ENCODE measurements at places on chromosomes 2 and 18.

DNA sequence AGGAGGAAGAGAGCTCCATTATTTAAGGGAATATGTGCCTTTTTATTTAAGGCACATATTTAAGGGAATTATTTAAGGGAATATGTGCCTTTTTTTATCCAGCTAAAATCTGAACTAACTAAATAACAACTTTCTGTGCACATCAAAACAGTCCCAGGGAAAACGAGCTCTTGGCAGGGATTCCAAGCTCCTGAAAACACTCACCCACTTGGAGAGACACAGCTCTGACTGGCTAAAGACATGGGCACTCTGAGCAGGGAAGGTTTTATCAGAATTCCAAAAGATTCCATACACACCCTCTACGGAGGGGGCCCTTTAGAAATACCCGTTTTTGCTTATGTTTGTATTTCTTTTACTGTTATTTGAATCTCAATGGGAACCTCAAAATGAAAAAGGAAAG lies 181.0 kb downstream of the ZNF516 start:
- no peak for DNase-seq

GRCh38 chr2:231684314-231685223 lies 23.8 kb upstream of the PTMA start:
- no peak for DNase-seq

DNA sequence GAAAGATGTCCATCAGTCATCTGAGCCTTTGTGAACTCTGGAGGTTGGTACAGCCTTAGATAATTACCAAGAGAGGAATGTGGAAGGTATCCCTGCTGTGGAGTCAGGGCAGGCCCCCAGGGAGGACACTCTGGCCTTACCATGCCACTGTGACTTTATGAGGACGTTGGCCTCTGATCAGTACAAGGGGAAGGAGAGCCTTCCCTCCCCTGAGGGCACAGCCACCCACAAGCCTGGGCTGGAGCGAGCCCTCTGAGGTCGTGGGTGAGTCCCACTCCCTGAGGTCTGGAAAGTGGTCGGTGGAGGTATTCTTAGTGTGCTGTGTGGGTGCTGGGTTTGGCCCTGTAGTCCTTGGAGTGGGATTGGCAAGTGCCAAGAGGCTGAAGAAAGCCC lies 91.6 kb downstream of the STPG4 start:
- DNase-seq = no peak

DNA sequence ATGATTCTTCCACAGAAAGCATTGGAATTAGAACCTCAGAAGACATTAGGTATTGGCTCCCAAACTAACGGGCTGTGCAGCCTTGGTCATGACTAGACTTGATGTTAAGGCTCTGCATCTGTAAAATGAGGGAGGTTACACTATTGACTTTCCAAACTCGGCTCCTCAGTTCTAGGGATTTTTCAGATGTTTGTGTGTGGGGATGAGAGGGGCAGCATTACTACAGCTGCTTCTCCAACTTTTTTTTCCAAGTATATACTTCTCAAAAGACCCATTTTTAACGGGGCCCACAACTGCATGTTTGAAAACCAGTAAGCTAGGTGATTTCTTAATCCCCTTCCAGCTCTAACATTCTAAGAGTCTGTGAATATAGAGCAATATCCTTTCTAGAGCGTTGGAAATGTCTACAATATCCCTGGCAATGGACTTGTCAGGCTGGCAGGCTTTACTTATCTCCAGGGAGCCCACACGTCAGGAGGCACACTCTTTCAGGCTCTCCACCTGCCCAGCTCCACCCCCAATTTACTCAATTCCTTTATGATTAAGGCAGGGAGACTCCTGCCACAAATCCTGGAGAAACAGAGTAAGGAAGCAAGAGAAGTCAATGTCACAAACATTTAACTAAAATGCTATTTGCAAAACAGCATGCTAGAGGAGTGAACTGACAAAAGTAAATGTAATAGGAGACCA lies 844 bp upstream of the MPV17 start:
- DNase-seq = no peak

DNA sequence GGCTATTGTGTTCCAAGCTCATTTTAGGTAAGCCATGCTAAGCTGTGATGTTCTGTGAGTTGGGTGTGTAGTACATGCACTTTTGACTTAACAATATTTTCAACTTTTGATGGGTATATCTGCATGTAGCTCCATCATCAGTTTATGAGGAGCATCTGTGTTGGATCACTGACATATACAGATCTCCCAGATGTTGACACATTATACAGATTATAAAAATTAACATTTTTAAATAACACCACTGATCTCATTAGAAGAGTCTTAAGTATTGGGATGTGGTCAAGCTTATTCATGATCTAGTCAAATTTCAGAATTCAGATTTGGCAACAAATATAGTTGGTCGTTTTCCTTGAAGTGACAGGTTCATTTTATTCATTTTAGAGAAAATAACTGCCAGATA lies 51.7 kb downstream of the CAB39 start:
- no peak for DNase-seq

DNA sequence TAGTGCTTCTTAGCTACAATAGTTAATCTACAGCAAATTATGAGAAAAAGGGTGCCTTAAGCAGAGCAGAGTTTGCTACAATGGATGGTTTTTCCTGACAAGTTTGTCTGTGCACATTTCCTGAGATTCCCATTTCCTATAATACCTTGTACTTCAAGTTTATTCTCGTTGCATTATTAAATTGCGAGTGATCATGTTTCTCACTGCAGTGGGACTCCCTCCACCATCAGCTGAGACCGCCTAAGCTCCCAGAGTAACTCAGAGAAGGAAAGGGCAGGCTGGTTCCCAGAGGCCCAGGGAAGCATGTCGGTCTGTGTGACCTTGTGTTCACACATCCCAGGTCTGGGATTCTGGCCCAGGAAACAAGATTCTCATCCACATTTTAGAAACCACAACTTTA lies 162.1 kb downstream of the ARL4C start:
- DNase-seq = no peak

DNA sequence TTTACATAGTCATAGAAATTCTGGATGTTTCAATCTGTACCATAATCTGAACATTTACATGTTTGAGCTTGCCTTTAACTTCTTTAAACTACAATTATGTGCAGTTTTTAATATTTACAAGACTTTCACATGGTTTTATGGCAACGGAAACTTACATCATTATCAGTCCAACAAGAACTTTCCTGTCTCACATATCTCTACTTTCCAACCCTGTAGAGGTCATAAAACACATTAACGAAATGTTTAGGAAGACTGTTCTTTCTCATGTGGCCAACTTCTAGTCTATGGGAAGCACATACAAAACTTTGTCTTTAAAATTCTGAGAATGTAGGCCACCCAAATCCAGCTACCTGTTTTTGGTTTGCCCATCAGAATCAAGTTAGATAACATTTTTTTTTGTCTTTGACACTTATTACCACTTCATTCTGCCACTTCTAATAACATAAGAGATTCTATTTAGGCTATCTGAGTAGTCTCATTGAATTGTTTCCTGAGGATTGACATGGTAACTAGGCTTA lies 693.2 kb downstream of the KCNJ3 start:
- DNase-seq = no peak

- no peak for DNase-seq
Observed at GRCh38 chr2:101089419-101089818, 61.8 kb downstream of the TBC1D8 start.

GRCh38 chr2:58904095-58904494 lies 663.0 kb upstream of the FANCL start:
- no peak for DNase-seq

DNA sequence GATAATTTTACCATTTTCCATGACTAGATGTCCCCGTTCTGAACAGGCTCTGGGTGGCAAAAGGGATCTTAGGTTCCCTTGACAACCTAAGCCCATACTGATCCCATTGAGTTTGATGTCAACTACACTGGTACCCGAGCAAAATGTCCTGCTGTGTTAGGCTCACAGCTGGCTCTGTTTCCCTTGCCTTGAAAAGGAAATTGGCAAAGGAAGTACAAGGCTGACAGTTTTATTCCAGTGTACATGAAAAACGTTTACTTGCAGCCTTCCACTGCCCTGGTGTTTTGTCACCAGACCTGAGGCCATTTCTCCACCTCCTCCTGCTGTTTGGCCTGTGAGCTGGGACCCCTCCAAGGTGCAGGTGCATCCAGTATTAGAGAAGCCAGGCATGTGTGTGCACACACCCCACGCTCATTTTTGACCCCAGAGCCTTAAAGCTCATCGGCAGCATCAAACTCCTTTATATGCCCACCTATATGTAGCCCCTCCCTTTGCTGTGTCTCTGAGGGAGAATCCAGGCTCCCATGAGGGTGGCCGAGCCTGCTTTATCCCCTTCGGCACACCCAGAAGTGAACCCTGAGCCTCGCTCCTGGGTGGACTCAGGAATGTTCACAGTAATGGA lies 171.3 kb downstream of the NDUFA10 start:
- no peak for DNase-seq

DNA sequence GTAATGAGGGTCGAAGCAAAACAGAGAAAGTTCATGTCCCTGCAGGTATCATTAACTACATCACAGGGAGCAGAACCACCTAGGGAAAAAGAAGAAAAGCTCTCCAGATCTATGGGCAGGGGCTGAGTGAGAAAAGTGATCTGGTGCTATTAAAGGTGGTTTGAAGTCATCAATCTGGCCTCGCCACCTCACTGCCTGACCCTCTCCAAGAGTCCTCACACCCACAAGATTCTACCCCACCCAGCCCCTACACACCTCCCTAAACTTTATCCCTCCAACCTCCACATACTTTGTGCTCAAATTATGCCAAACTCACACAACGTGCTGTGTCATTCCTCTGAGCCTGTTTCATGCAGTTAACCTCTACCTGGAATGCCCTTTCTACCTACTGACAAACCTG lies 2.2 kb downstream of the GALNT14 start:
- DNase-seq = no peak

DNA sequence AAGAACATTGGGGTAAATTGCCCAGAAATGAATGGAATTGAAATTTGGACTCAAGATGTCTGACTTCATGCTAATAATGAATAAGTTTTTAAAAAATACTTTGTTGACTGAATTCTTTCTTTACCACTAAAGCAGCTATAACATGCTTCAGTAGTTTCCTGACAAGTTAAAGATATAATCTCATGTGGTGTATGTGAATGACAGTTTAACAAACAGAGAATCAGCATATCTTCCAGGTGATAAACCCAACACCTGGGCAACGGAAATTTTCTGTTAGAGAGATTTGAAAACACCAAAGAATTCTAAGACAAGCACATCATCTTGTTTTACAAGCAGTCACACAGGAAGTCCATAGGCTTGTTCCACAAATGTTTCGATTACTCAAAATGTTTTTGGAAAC lies 372.6 kb upstream of the VRK2 start:
- DNase-seq = no peak

DNA sequence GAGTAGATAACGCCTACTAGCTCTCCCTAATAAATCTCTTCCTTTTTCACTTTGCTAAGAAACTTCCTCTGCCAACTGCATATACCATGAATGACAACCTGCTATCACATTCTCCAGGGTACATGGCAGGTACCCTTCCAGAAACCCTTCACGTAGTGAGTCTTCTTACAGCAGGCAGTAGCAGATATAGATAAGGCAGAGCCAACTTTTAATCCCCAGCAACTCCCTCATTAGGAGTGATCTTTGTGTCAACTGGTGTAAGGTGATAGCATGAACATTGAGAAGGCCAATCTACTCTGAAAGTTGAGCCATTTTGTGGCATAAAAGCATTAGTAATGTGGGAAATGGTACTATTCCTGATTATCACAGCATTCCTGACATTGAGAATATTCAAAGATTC lies 5.7 kb upstream of the STK17B start:
- no peak for DNase-seq

GRCh38 chr2:179581605-179582004 lies 279.8 kb downstream of the ZNF385B start:
- DNase-seq = no peak

GRCh38 chr18:57561728-57562423 lies 24.6 kb downstream of the FECH start:
- no peak for DNase-seq

GRCh38 chr18:12852566-12853315 lies 31.3 kb downstream of the PTPN2 start:
- no peak for DNase-seq

- no peak for DNase-seq
Observed at GRCh38 chr2:5749347-5749746, 57.2 kb downstream of the SOX11 start.

- DNase-seq = no peak
Observed at GRCh38 chr2:8563814-8564474, 117.9 kb upstream of the ID2 start.

GRCh38 chr2:95074663-95075439 lies 46.8 kb downstream of the MRPS5 start:
- peak; percentile 61 for DNase-seq

GRCh38 chr2:226187156-226187555 lies 612.5 kb downstream of the IRS1 start:
- DNase-seq = no peak

DNA sequence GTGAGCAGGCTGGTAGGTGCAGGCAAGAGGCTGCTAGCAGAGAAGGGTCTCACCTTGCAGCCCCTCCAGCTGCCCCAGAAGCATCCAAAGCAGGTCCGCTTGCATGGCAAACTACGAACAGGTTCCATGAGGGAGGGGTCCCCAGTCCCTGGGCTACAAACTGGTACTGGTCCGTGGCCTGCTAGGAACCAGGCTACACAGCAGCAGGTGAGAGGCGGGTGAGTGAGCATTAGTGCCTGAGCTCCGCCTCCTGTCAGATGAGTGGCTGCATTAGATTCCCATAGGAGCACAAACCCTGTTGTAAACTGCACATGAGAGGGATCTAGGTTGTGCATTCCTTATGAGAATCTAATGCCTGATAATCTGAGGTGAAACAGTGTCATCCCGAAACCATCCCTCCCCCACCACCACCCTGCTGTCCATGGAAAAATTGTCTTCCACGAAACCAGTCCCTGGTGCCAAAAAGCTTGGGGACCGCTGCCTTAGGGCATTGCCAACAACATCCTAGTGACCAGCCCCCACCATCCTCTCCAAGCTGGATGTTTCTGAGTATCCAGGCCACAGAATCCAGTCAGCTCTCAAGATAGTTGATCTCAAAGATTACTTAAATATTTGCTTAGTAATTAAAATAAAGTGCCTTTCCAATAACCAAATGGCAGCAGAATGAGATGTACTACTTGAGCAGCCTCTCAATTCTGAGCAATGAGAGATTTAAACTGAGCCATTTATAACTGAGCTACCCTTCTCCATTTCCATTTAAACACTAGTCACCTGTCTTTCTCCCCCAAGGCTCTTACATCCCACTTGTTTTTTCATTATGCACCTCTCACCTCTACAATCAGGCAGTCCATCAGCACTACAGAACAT lies 32.4 kb downstream of the LRP2 start:
- no peak for DNase-seq

GRCh38 chr18:25786758-25787157 lies 303.7 kb downstream of the SS18 start:
- DNase-seq = no peak

DNA sequence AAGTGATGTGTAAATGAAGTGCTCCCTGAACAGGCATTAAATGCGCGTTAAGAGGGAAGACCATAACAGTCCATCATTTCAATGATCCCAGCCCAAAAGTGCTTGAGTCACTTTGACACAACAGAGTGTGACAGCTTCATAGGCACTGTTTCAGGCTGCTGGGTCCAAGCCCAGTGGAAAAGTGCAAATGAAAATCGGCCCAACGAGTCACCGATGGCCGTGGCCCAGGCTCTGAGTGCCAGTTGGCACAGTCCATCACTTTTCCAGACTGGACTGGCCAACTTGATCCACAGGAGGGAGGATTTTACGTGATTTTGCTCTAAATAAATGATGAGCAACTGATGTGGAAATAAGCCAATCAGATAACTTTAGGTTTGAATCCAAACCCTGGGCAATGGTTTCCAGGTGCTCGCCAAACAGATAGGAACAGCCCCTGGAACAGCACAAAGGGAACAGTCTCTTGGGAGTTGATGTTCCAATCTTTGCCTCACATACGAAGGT lies 114.0 kb downstream of the SP3 start:
- DNase-seq = no peak

GRCh38 chr2:179298666-179299065 lies 34.0 kb upstream of the SESTD1 start:
- no peak for DNase-seq

Measured in activated CD4-positive, alpha-beta T cell treated with anti-CD3 and anti-CD28 coated beads, Interleukin-2, amount 50 U/mL, for 1 hour (primary cell).